GM23338 (cell line): ENCODE measurements at places on chromosomes 4 and X. TPM values are rescaled to one million over a fixed set of nuclear protein-coding genes. Genes with fewer than 3 reads are reported as not detected.

Gene IL2RG
- total RNA-seq = not detected in 2 replicates

Gene AGA
- total RNA-seq = 12.8 and 26.8 TPM in 2 replicates

Gene WAS
- 0.12 and 0.56 TPM in 2 replicates for total RNA-seq

Gene FOXR2
- not detected in 2 replicates for total RNA-seq

Gene UTP3
- 29.9 and 36.9 TPM in 2 replicates for total RNA-seq
